ENCODE measurements at places on chromosomes 5 and 9. TPM values are rescaled to one million over a fixed set of nuclear protein-coding genes. Genes with fewer than 3 reads are reported as not detected.
A peak's percentile ranks its signal among the peaks of the same experiment; 100 is the strongest.

Gene HBEGF
- total RNA-seq, result 32.1 TPM

Gene RGS3
- 169 TPM for total RNA-seq

Gene INSYN2B
- 8.4 TPM for total RNA-seq

Gene ACOT12
- total RNA-seq, result not detected

Gene MOCS2
- total RNA-seq, result 34.5 TPM

Gene FAM200C
- 5.7 TPM for total RNA-seq

Gene CARTPT
- total RNA-seq, result not detected

GRCh38 chr9:77988630-77989029 is 43.0 kb downstream of the GNAQ start:
- no peak for DNase-seq

DNA sequence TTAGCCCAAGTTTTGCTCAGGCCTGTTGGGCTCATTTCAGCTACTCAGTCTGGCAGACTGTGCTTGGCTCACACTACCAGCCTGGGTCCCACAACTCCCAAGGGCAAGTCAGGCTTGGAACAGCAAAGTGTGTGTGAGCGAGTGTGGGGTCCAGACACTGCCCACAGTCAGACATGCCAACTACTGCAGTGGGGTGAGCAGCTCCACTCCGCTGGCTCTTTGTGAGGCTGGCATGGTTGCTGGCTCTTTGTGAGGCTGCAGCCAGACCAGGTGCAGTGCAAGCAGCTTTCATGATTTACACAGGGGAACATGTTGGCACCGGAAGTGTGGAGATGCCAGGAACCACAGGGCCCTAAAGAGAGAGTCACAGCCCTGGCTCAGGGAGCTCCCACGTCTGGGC is 606.7 kb upstream of the FAM174A start:
- DNase-seq, result no peak

- no peak for DNase-seq
These were observed 199.4 kb downstream of the AUH start for GRCh38 chr9:91162311-91162710.

GRCh38 chr5:176959051-176959450 is 47.5 kb downstream of the UIMC1 start:
- no peak for DNase-seq

- DNase-seq, result peak; percentile 72
These were observed 22.6 kb upstream of the RAPGEF1 start for GRCh38 chr9:131762356-131762932.

DNA sequence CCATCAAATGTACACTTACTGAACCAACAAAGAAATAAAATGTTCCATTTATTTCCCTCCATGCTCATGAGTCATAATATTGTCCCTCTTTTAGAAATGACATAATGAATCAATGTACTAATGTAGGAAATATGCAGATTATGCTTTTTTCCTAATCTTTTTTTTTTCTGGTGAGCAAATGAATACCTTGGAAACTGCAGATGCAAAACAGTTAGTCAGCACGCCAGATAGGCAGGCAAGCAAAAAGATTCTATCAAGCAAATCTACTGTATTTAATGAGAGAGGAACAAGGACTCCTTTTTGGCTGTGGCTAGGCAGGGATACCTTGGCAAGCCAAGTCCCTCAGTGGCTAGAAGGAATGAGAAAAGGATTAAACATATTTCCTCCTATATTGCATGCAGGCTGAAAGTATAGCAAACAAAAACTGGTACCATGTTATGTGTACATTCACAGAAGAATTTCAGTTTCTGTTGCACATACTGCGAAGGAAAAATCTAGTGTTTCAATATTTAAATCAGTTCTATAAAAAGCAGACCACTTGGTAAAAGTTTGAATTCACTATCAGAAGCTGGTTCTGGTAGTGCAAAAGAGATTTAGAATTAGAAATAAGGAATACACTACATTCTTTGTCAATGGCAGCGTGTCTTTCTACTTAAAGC is 605.4 kb downstream of the TLE1 start:
- no peak for DNase-seq

GRCh38 chr5:150448334-150448733 is 1.2 kb downstream of the RPS14 start:
- DNase-seq, result no peak

GRCh38 chr5:143350341-143350740 is 53.1 kb downstream of the NR3C1 start:
- no peak for DNase-seq

DNA sequence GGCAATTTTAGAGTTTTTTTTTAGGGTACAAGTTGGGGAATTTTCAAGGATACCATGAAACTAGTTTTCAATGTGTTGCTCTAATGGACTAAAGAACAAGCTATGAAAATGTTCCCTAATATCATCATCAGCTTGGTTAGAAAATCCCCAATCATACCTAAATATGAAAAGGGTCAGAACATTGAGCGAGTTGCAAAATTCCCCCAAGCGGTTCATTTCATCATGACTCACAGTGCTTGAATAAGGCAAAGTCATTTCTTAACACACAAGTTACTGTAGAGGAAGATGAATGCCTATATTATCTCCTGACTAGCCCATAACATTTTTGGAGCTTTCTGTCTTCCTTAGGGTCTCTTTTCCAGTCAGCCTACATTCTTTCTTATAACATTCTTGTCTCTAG is 62.7 kb downstream of the ST8SIA4 start:
- no peak for DNase-seq

DNA sequence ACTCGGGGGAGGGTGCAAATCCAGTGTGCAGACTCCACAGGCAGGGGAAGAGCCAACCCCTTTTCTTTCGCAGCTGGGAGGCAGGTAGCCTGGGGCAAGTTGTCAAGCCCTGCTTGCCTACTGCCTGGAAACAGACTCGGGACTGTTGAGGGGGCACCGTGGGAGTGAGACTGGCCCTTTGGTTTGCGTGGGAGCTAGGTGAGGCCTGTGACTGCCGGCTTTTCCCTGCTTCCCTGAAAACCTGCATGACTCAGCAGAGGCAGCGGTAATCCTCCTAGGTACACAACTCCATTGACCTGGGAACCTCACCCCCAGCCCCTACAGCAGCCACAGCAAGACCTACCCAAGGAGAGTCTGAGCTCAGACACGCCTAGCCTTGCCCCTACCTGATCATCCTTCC is 509.5 kb downstream of the DTWD2 start:
- DNase-seq, result no peak

DNA sequence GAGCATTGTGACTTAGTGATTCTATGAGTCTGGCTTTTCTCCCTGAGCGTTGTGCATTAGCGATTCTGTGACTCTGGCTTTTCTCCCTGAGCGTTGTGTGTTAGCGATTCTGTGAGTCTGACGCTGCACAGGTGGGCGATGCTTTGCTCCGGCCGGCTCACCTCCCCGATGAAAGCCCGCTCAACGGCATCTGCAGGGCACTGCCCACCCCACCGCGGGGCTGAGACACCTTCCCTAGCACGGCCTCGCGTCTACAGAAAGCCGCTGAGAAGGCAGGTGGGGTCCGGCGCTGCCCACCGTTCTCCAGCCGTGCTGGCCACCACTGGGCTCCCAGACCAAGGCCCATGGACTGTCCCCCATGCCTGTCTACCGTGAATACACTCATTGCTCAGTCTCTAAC is 12.8 kb upstream of the SLC9A3 start:
- no peak for DNase-seq

- no peak for DNase-seq
These were observed 204.4 kb downstream of the SNCAIP start for GRCh38 chr5:122516432-122516743.

DNA sequence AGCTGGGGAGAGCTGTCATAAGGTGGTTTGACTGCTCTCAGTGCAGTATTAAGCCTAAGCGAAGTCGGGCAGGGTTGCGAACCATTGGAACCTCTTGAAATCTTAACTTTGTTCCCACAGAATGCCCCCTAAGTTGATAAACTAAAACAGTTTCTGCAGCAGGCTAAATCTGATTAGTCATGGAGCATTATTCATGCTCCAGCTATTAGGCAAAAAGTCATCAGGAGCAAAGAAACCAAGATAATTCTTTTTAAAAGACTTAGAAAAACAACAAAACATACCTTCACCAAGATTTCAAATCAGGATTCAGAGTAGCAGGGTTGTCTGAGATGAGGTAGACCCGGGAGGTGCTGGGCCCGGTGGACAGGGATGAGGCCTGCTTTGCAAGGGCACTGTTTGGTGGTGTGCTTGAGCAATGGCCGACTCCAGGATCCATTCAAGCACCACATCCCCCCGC is 69.9 kb upstream of the PLPP1 start:
- DNase-seq, result no peak

GRCh38 chr5:43075319-43076293 is 35.5 kb upstream of the ANXA2R start:
- no peak for DNase-seq

- DNase-seq, result no peak
These were observed 603.0 kb downstream of the RAB3C start for GRCh38 chr5:59185757-59186385.

All from omental fat pad (tissue), 4 donors.